ENCODE measurements at places on chromosomes 11 and 22.

- peak; percentile 55 for DNase-seq
Observed at GRCh38 chr22:42719133-42719532, 1.5 kb downstream of the A4GALT start.

- DNase-seq: no peak
Observed at GRCh38 chr11:28858076-28858475, 749.9 kb downstream of the METTL15 start.

DNA sequence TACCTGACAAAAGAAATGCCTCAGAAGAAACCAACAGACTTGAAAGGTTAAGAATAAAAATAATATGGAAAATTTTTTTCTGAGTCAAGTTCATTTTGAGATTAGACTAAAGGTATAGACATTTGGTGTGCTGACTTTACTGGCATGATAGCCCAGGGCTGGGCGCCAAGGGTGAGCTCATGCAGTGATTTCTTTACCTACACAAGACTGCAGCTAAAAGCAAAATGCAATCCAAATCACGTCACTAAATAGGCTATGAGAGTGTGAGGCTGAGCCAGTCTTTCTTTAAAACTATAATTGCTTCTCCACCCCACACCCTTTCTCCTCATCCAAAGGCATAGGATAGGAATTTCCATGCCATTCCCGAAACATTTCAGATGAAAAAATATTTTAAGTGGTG is 196.5 kb downstream of the FAM76B start:
- peak; percentile 74 for DNase-seq

DNA sequence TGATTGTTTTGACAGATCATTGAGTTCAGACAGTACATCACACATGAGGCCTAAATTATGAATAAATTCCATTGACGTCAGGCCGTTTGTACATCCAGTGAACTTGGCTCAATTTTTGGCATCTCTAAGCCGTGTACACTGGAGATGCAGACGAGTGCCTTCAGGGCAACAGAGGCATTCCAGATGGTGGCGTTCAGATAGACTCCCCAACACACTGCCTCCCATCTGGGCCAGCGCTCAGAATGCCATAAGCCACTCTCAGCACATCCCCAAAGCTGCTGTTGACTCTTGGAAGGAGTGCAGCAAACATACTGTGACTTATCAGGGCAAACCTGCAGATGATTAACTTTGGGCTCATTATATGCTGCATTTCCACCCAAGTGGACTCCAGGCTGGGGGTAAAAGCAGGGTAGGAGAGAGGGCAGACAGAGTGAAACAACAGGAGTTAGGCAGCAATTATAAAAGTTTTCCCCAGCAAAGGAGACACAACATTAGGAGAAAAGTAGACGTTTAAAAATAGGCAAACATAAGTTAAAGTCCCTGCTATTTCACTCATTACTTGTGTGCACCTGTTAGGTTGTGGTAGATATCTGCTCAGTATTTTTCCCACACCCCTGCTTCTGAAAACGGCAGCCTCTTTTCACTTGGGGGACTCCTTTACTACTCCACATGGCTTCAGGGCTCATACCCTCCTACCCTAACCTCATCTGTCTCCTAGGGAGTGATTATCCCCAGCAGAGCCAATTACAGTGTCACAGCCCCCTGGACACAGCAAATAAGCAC is 60.2 kb upstream of the PDE3B start:
- no peak for DNase-seq

- no peak for DNase-seq
Observed at GRCh38 chr22:49327411-49328117, 500.1 kb downstream of the BRD1 start.

GRCh38 chr11:69055598-69056516 is 7.1 kb downstream of the TPCN2 start:
- no peak for DNase-seq

DNA sequence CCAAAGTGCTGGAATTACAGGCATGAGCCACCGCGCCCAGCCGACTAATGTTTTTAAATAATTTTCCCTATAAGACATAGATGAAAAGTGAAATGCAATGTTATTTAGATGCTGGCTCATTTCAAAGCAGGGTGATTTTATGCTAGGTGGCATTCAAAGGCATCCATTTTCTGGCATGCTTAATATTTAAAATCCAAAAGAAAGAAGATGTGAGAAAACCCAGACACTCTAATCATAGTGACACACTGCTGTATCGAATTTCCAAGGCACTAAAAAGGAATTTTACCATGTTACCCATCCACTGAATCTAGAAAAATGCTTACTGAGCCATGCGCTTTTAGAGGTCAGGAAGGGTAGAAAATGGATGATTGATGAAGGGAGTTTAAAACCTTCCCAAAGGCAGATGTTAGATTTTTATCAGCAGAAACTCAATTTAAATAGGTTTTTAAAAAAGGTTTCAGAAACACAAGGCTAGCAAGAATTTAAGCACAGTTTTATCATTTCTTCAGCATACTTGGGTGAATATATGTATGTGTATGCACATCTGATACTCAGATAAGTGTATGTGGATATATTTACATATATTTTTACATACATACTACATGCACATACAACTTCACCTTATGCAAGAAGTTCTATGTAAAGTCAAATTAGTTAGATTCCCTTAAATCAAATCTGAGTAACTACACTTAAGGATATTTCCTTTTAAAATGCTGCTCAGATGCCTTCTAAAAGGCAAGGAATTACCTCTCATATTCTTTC is 24.1 kb upstream of the CCDC89 start:
- DNase-seq: no peak

GRCh38 chr22:29167032-29167911 is 38.4 kb upstream of the EMID1 start:
- no peak for DNase-seq

DNA sequence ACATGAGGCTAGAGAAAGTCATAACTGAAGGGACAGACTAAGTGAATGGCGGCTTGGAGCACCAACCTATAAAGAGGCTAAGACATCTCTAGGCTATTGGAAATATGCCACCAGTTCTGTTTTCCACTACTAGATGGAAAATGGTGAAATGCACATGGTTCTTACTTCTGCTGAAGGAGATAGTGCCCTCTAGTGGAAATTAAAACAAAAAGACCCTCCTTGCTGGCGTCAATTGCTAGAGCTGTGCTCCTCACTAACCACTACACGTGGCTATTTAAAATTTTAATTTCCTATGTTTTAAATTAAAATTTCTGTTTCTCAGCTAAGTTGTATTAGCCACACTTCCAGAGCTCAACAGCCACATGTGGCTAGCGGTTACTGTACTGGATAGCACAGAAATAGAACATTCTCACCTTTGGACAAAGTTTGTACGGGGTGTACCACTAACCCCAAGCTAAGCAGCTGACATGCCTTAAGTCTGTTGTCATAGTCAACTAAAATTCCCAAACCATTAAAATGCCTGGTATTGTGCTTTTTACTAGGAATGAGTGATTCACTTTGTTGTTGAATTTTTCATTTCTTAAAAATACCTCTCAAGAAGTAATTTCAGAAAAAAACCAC is 34.1 kb upstream of the CALCA start:
- DNase-seq: peak; percentile 61

DNA sequence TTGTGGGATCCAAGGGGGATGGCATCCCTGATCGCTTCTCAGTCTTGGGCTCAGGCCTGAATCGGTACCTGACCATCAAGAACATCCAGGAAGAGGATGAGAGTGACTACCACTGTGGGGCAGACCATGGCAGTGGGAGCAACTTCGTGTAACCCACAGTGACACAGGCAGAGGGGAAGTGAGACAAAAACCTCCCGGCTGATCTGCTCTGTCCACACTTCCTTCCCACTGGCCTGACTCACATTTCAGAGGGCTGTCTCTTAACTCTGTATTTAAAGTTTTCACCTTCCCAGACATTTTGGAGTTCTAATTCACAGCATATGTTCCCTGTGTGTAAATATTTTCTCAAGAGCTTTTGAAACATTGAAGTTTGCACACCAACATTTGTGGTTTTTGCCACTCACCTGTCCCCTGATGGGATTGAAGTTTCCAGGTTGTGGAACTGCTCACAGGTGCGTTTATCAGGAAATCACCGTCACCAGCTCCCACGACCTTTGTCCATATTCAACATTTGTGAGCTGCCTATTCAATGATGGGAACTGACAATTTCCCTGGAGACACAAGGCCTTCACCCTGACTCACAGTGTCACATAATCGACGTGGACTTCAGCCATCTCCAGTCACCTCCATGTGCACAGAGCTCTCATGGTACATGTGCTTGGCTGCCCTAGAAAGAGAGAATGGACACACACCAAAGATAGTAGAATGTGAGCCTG is 99.2 kb downstream of the VPREB1 start:
- no peak for DNase-seq

- DNase-seq: peak; percentile 78
Observed at GRCh38 chr11:35363854-35364780, 55.2 kb downstream of the SLC1A2 start.

DNA sequence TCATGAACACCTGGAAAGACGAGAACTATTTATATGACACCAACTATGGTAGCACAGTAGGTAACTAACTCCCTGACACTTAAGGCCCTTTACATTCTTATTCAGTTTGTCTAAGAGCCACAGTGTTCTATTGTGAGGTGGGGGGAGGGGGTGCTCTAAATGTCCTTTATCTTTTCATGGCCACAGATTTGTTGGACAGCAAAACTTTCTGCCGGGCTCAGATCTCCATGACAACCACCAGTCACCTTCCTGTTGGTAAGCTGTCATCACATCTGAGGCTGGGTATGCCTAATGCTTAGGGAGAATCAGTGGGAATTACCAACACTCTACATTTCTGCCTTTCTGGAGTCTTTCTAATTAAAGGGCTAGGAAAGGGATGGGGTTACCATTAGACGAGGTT is 30.7 kb downstream of the EHF start:
- no peak for DNase-seq

DNA sequence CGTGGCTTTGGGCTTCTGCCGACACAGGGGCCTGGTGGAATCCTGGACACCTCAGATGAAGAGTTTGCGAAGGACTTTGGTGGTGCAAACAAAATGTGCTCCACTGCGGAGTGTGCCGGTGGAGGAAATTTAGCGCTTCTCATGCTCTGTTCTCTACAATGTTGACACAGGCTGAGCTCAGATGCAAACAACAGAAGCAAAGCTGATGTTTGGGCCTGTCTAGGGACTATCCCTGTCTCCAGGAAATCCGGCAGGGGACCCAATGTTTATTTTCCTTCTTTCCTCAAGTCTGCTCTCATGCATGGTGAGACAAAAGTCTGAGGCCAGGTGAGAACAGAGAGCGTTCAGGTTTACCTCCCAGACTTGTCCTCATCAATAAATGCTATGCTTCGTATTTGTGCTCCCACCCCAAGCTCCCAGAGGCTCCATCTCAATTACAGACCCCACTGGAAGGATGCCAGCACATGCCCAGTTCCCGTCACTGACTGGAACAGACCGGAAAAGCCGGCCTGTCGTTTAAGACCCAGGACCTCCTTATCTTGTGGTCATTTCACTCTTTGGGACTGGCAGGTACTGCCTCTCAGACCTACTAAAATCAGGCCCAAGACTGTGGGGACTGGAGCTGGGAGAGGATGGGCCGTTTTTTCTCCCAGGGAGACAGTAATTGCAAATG is 105.7 kb upstream of the B3GAT1 start:
- no peak for DNase-seq

- DNase-seq: peak; percentile 0
Observed at GRCh38 chr11:42462558-42463310, 849.1 kb upstream of the API5 start.

DNA sequence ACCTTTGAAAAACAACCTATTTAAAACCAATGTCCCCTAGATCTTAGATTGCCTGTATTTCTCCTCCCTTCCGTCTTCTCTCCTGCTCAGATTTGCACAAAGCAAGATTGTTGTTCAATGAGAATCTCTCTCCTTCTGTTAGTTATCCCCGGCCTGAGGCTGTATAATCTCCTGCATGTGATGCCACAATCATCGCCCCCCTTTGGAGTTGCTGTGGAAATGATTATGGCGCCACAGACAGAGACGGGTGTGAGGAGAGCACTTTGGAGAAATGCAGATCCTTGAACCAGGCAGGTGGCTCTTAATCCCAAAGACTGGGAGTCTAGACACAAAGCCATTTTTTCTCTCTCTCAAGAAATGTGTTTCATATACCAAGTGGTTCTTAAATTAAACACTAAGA is 941.3 kb downstream of the OPCML start:
- no peak for DNase-seq

DNA sequence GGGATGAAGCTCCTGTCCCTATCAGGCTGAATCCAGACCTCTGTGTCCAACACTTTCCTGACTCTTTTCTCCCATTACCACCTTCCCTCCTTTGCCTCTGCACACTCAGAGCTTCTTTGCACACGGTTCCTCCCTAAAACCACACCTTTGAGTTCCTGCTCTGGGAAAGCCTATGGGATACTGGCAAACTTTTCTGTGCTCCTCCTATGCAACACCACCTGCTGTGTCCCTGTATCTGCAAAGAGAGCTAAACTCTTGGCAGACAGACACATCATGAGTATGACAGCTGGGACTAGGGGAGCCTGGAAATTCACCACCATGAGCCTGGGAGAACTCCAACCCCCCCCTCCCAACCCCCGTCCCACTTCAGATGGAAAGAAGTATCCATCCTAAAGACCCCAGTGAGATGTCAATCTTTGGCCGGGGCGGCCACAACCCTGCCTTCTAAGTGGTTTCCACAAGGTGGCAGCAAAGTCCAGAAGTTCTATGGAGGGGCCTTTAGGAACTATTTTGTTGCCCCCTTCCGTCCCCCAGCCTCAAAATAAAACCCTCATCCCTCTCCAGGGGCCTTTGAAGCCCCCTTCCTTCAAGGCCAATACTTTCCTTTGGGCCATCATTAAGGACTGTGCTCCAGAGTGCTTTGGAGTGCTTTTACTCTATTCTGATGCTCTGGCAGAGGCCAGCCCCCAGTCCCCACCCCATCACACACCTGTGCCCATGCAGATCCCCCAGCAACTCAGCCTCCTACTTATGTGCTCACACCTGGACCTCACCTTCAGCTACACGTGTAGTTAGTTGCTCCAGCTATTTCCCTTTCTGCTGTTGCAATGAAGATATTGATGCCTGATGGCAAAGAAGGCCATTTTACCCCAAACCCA is 19.4 kb downstream of the HTR3A start:
- peak; percentile 7 for DNase-seq

GRCh38 chr11:72736452-72737069 is 15.6 kb downstream of the ARAP1 start:
- peak; percentile 83 for DNase-seq

GRCh38 chr11:43138621-43139140 is 173.1 kb upstream of the API5 start:
- DNase-seq: no peak

- no peak for DNase-seq
Observed at GRCh38 chr11:47378010-47378835, at the start of gene SPI1. TSS of gene SPI1 (minus strand) at chr11:47378547. CDS start at chr11:47378353, 194 bp downstream.

DNA sequence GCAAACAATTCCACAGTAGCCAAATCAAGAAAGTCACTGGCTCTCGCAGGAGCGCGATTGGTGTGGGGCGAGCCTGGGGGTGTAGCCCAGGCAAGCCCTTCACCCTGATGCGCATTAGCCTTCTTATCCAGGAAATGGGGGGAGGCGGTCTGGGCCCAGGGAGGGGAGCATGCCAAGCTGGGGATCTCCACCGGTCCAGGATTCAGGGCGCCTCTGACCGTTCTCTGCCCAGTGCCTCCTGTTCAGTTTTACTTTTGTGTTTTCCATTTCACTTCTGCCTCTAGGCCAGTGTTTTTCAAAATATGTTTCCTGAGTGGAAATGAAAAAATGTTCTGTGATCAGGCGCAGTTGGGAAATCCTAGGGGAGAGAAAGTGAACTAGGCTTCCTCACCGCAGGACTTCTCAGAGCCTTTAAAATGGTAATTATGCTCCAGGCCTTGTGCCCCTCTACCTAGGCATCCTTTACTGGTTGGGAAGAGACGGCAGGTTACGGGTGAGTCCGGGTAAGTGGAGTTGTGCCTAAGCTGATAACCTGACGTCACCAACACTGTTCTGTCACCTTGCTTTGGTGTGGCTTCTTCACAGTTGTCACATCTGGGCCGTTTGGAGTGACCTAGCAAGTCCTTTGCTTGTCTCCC is 18.4 kb downstream of the LRP5 start:
- no peak for DNase-seq
